ENCODE measurements at places on chromosomes 13 and 19.

- no peak for DNase-seq
Observed at GRCh38 chr13:76314495-76314894, 571.7 kb downstream of the KCTD12 start.

DNA sequence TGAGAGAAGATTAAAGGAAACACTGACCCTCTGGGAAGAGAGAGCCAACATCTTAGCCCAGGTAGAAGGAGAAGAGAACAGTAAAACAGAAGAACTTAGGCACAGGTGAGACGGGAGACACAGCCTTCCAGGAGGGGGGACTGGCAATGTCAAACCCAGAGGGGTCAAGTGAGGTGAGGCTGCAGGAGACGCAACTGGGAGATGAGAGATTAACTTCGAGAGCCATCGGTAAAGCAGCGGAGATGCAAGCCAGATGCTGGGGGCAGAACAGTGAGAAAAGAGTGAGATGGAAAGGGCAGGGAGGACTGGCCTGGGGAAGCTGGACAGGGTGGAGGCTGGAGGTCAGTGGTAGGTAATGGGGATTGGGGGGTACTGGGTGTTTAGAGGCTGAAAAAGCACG, 5.2 kb downstream of the INSR start:
- DNase-seq, result no peak

GRCh38 chr19:5961969-5962945, 15.7 kb downstream of the RANBP3 start:
- peak; percentile 80 for DNase-seq

- DNase-seq, result no peak
Observed at GRCh38 chr19:50205681-50206138, 2.3 kb downstream of the MYH14 start.

- DNase-seq, result no peak
Observed at GRCh38 chr19:11921852-11922495, 2.9 kb upstream of the ZNF700 start.

- no peak for DNase-seq
Observed at GRCh38 chr13:29547153-29547552, 48.3 kb downstream of the SLC7A1 start.

DNA sequence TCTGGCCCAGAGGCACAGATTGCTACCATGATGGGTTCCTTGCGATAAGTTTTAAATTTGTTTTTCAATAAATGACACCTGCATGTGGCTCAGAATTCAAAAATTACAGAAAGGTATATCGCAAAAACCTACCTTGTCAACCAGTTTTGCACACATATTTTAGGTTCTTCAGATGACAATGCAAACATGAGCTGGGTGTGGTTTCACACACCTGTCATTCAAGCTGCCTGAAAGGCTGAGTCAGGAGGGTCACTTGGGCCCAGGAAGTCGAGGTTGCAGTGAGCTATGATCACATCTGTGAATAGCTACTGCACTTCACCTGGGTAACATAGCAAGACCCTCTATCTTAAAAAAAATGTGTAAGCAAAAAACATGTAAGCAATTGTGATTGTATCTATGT, 56.1 kb downstream of the DNM2 start:
- DNase-seq, result no peak

DNA sequence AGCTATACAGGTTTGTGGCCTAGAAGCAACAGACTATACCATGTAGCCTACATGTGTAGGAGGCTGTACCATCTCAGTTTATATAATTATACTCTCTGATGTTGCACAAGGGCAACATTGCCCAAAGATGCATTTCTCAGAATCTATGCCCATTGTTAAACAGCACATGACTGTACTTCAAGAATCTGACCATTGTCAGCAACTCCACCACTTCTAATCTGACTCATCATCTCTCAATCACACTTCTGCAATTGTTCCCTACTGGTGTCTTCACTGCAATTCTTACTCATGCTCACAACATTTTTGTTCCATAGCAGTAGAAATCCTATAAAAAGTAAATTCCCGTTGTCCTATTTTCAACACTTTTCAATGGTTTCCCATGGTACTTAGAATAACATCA, 63.9 kb upstream of the ATXN8OS start:
- peak; percentile 9 for DNase-seq

Measured in suppressor macrophage treated with lipopolysaccharide for 1 hour (primary cell).